ENCODE measurements at places on chromosomes 7 and 10. TPM values are rescaled to one million over a fixed set of nuclear protein-coding genes. Genes with fewer than 3 reads are reported as not detected.

DNA sequence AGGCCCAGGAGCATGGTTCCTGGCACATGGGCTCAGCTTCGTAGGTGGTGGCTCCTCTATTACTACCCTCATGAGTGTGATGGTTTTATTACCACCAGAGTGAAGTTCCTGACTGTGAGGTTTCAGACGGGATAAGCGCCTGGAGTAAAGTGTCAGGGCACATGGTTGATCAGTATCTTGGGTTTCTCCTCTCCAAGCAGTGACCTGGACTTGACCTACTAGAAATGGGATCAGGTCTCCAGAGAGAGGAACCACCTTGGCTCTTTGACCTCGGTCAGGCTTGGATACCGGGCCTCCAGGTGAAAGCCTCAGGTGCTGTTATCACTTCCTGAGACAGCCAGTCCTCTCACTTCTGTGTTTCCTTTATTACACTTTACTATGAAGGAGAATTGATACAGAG lies 67.7 kb downstream of the GRK5 start:
- H3K4me3 ChIP-seq = no peak overlapping the region
- H3K27ac ChIP-seq = no peak overlapping the region
- no peak for DNase-seq
- peaks cover 2% of the 10 kb centered on the region for H3K27me3 ChIP-seq
- peaks cover 20% of the 10 kb centered on the region for H3K4me1 ChIP-seq

- H3K4me1 ChIP-seq = peaks cover 6% of the 10 kb centered on the region
- no peaks in the 10 kb centered on the region for H3K36me3 ChIP-seq
- H3K4me3 ChIP-seq = no peak overlapping the region
- H3K27me3 ChIP-seq = peaks cover 2% of the 10 kb centered on the region
- no peak overlapping the region for H3K27ac ChIP-seq
Observed at GRCh38 chr7:104921596-104921995, 92.4 kb upstream of the KMT2E start.

Gene LIMK1
- total RNA-seq = 67.8 TPM

DNA sequence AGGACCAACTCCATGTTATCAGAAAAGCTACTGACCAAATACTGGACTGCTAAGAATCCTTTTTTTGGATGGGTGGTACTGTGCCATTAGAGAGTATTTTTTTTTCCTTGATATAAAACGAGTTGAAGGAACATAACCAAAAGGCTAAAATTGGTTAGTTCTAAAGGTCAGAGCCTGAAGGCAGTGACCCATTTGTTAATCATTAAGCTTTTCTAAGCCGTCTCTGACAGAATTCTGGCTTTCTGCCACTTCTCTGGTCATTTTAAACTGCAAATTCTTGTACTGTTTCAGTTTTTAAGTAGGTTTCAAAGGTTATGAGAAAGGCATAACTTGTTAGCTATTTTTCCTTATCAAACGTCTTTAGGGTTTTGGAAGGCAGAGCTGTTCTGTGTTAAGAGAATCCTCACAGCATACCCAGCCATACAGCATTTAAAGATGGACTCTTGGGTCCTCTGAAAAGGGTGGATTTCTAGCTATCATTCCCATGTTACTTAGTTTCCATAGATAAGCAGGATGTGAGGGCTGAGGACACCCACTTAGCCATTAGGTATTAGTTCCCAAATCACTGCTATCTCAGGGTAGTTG lies 196.8 kb downstream of the RNLS start:
- H3K36me3 ChIP-seq = no peaks in the 10 kb centered on the region
- DNase-seq = no peak
- peak overlapping the region; percentile 1 for H3K27ac ChIP-seq
- no peak overlapping the region for H3K4me3 ChIP-seq

Gene PRKG1
- total RNA-seq = 2.8 TPM

Gene ABCC2
- 0.31 TPM for total RNA-seq

DNA sequence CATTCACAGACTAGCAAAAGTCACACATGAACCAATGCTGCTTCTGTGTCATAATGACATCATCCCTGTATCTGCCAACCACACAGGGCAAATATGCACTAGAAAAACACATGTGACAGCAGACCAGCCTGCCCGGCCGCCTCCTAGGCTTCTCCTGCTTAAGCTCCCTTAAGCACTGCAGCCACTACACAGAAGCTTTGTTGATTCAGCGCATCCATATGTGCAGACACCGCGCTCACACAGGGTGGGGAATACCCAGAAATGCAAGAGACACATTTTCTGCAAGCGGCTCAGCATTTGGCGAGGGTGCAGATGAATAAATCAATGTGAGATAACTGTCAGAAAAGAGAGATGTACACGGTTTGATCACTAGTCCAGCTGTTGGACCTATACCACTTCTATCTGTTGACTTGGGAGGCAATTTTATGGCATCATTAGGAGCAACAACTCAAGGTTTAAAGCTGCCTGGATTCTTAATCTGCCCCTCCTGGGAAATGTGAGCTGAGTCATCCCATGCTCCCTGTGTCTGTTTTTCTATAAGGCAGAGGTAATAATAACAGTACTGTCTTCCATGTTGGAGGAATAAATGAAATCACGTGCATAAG lies 33.4 kb downstream of the CPXM2 start:
- H3K4me1 ChIP-seq = no peaks in the 10 kb centered on the region
- no peak overlapping the region for H3K27ac ChIP-seq
- no peaks in the 10 kb centered on the region for H3K27me3 ChIP-seq
- H3K4me3 ChIP-seq = no peak overlapping the region
- DNase-seq = no peak

DNA sequence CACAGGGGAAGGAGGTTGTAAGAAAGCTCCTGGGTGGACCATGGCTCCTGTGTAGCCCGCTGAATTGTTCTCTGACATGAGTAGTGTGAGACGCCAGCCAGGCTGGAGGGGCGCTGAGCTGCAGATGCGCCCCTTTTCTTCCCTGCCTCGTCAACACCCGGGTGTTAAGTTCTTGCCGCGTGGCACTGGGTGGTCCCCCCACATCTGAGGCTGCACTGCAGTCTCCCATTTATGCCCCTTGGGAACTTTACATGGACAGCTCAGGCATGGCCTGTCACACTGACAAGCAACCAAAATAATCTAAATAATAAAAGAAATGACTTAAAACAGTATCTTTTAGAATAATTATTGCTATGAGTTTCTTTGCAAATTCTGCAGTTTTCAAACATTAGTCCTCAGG lies 34.6 kb upstream of the HSPA12A start:
- H3K4me3 ChIP-seq = no peak overlapping the region
- H3K27ac ChIP-seq = no peak overlapping the region
- H3K36me3 ChIP-seq = no peaks in the 10 kb centered on the region
- H3K4me1 ChIP-seq = no peaks in the 10 kb centered on the region
- no peaks in the 10 kb centered on the region for H3K27me3 ChIP-seq
- no peak for DNase-seq

Gene RAB19
- 0.50 TPM for total RNA-seq

DNA sequence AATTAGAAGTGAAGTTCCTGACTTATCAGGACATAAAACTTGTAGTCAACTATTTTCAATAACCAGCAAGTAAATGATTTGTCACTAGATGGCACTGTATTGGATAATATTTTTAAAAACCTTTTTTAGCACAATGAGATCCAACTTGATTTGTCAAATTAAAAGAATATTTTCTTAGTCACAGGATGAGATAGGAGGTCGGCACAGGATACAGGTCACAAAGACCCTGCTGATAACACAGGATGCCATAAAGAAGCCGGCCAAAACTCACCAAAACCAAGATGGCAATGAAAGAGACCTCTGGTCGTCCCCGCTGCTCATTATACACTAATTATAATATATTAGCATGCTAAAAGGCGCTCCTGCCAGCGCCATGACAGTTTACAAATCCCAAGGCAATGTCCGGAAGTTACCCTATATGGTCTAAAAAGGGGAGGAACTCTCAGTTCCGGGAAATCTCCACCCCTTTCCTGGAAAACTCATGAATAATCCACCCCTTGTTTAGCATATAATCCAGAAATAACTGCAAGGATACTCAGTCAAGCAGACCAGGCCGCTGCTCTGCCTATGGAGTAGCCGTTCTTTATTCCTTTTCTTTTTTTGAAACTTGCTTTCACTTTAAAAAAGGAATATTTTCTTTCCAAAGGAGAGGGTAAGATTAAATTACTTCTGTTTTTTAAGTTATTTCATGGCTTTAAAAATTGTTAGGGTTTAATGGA lies 255.7 kb upstream of the MKLN1 start:
- peak; percentile 86 for DNase-seq
- H3K36me3 ChIP-seq = no peaks in the 10 kb centered on the region
- H3K4me1 ChIP-seq = peaks cover 28% of the 10 kb centered on the region
- H3K4me3 ChIP-seq = peak overlapping the region; percentile 55
- no peaks in the 10 kb centered on the region for H3K27me3 ChIP-seq

Gene PIP4K2A
- total RNA-seq = 36.8 TPM

DNA sequence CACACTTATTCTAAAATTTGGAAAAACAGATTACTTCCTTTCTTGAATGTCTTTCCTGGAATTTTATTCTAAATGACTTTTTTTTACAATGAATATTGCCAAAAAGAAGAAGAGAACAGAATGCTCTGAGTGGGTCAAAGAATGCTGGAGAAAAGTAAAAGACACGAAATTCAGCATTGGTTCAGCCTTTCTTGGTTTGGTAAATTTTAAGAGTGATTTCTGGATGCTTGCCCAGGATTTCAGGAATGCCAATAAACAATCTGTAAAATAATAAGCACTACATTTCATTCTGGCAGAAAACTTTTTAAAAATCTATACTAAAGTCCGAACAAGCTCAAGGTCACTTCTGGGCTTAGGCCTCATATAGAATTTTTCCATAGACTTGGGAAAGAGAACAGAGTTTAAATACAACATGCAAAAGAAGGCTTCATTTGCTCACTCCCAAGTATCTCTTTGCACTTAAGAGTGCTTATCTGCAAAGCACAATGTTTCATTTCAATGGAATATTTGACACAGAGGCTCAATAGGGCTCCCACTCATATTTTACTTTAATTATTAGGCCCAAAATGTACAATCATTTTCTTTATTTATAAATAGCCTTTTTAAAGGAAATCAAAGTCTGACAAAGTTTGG lies 359.5 kb upstream of the ANKRD30A start:
- H3K27me3 ChIP-seq = no peaks in the 10 kb centered on the region
- H3K4me1 ChIP-seq = no peaks in the 10 kb centered on the region
- no peak overlapping the region for H3K27ac ChIP-seq
- DNase-seq = peak; percentile 4

DNA sequence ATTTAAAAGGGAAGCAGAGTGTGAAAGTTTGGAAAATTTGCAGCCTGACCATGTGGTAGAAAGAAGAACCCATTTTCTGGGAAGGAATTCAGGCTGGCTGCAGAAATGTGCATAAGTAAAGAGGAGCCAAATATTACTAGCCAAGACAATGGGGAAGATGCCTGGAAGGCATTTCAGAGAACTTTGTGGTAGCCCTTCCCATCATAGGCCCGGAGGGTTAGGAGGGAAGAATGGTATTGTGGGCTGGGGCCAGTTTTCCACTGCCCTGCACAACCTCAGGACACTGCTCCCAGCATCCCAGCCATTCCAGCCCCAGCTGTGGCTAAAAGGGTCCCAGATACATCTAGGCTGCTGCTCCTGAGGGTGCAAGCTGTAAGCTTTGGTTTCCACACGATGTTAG lies 278.5 kb upstream of the BMPER start:
- DNase-seq = no peak
- no peak overlapping the region for H3K4me3 ChIP-seq
- no peaks in the 10 kb centered on the region for H3K4me1 ChIP-seq
- no peaks in the 10 kb centered on the region for H3K36me3 ChIP-seq
- no peak overlapping the region for H3K27ac ChIP-seq

DNA sequence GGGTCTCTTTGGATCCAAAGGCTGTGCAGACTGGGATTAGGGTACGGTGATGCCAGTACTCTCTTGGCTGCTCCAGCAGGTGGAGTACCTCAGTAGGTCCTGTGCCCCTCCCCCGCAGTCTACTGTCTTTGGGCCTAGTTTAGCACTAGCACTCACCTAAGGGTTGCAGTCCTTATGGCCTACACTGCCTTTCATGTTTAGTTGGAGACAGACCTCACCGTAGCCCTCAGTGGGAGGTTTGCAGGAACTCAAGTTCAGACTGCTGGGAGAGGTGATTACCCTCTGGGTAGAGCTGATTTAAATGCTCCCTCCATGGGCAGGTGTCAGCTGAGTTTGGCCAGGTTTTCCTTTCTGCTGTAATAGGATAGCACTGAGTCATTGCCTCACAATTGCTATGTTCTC lies 210.8 kb upstream of the TMEM196 start:
- no peak for DNase-seq
- no peak overlapping the region for H3K4me3 ChIP-seq
- no peaks in the 10 kb centered on the region for H3K4me1 ChIP-seq
- H3K27ac ChIP-seq = no peak overlapping the region

DNA sequence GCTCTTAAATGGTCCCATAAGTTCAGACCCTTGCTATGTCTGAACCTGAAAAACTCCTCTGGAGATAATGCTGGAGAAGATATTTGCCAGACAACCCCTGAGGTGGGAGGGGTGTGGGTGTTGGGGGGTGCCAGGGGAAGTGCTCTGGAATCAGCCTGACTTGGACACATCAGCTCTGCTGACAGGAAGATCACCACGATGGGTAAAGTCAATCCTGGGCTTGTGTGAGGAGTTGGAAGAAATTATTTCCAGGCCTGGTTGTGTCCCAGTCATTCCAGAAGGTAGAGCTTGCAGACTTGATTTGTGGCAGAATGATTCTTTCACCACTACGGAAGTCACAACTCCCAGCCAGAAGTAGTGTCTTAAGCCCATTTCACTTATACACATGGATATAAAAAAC lies 60.3 kb upstream of the UNC5B start:
- H3K27me3 ChIP-seq = peaks cover 10% of the 10 kb centered on the region
- no peaks in the 10 kb centered on the region for H3K36me3 ChIP-seq
- no peaks in the 10 kb centered on the region for H3K4me1 ChIP-seq
- DNase-seq = no peak
- H3K27ac ChIP-seq = no peak overlapping the region

Gene COPS6
- 95.3 TPM for total RNA-seq

- H3K27me3 ChIP-seq = no peaks in the 10 kb centered on the region
- H3K36me3 ChIP-seq = no peaks in the 10 kb centered on the region
- no peaks in the 10 kb centered on the region for H3K4me1 ChIP-seq
- H3K4me3 ChIP-seq = no peak overlapping the region
Observed at GRCh38 chr10:25907261-25907660, 26.8 kb upstream of the MYO3A start.

Gene ATG9B
- 1.8 TPM for total RNA-seq

All from astrocyte (in vitro differentiated cells and primary cell).